Astrocyte (in vitro differentiated cells and primary cell): ENCODE measurements at places on chromosomes 4 and X. TPM values are rescaled to one million over a fixed set of nuclear protein-coding genes. Genes with fewer than 3 reads are reported as not detected.
A peak's percentile ranks its signal among the peaks of the same experiment; 100 is the strongest.

The KIAA1210 gene
- total RNA-seq: not detected in 2 replicates

DNA sequence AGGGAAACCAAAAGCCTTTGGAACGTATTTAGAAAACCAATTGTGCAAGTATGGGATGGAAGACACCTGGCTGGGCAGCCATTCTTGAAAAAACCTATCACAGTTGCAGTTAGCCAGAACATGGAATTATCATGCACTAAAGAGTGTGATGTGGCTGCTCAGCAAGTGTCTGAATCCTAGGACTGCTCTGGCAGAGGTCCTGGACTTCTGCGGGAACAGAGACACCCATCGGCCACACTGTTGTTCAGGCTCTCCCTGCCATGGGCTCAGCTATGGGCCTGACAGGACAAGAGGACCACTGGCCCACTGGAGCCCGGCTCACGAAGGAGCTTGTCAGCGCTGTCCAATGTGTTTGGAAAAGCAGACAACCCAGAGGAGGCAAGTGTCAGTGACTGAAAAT lies 115.7 kb upstream of the GPC4 start:
- H3K27me3 ChIP-seq: no peaks in the 10 kb centered on the region
- H3K4me1 ChIP-seq: no peaks in the 10 kb centered on the region
- no peaks in the 10 kb centered on the region for H3K36me3 ChIP-seq
- no peak overlapping the region for H3K27ac ChIP-seq
- no peak overlapping the region for H3K4me3 ChIP-seq

DNA sequence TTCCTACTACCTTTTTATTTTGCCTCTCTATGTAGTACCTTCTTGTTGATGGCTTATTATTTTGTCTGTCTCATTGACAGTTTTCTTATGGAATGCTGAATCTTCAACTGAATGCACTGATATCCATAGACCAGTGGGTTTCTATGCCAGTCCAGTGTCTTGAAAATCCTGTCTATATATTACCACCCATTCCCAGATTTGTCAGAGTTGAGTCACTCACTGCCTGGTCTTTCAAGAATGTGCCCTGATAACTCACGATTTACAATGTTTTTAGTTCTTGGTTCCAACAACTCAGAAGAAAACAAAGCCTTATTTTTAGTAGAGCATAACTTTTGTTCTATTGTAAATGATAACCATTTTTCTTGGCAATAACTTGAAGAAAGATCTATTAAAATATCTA lies 606.0 kb upstream of the PITX2 start:
- H3K27ac ChIP-seq: peak overlapping the region; percentile 47
- no peaks in the 10 kb centered on the region for H3K36me3 ChIP-seq
- no peaks in the 10 kb centered on the region for H3K27me3 ChIP-seq
- H3K4me1 ChIP-seq: peaks cover 10% of the 10 kb centered on the region
- DNase-seq: peak; percentile 57

GRCh38 chrX:38816155-38816554 lies 14.9 kb downstream of the MID1IP1 start:
- no peak for DNase-seq
- H3K36me3 ChIP-seq: no peaks in the 10 kb centered on the region
- H3K27ac ChIP-seq: no peak overlapping the region
- H3K27me3 ChIP-seq: no peaks in the 10 kb centered on the region
- H3K4me1 ChIP-seq: no peaks in the 10 kb centered on the region
- H3K4me3 ChIP-seq: no peak overlapping the region

GRCh38 chrX:97563531-97564133 lies 679.9 kb downstream of the RPA4 start:
- H3K27me3 ChIP-seq: no peaks in the 10 kb centered on the region
- H3K4me3 ChIP-seq: peak overlapping the region; percentile 37
- H3K27ac ChIP-seq: no peak overlapping the region

The FAM47A gene
- not detected in 2 replicates for total RNA-seq

DNA sequence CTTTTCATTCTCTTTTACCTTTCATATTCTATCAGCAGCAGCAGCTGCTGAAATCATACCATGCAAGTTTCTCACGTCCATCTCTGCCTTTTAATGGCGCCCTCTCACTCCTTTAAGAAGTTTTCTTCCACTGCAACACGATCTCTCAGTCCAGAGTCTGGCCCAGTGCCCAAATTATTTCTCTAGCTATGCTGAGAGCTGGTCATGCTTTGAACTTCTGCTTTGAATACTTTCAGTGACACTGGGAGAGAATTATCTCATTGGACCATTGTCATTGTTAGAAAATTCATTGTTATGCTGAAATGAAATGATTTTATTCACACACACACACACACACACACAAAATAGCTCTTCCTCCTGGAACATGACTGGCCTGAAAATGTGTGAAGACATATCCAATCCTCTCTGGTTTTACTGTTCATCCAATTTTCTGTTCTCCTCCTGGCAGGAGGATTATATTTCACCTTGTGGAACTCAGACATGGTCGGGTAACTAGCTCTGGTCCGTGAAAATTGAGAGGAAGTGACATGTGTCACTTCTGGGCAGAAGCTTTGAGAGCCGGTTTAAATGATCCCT lies 1.3 kb upstream of the PDHA1 start:
- H3K27ac ChIP-seq: no peak overlapping the region
- DNase-seq: no peak
- peaks cover 3% of the 10 kb centered on the region for H3K4me1 ChIP-seq
- no peaks in the 10 kb centered on the region for H3K27me3 ChIP-seq
- no peaks in the 10 kb centered on the region for H3K36me3 ChIP-seq

The CDKL5 gene
- 17.7 and 19.2 TPM in 2 replicates for total RNA-seq

DNA sequence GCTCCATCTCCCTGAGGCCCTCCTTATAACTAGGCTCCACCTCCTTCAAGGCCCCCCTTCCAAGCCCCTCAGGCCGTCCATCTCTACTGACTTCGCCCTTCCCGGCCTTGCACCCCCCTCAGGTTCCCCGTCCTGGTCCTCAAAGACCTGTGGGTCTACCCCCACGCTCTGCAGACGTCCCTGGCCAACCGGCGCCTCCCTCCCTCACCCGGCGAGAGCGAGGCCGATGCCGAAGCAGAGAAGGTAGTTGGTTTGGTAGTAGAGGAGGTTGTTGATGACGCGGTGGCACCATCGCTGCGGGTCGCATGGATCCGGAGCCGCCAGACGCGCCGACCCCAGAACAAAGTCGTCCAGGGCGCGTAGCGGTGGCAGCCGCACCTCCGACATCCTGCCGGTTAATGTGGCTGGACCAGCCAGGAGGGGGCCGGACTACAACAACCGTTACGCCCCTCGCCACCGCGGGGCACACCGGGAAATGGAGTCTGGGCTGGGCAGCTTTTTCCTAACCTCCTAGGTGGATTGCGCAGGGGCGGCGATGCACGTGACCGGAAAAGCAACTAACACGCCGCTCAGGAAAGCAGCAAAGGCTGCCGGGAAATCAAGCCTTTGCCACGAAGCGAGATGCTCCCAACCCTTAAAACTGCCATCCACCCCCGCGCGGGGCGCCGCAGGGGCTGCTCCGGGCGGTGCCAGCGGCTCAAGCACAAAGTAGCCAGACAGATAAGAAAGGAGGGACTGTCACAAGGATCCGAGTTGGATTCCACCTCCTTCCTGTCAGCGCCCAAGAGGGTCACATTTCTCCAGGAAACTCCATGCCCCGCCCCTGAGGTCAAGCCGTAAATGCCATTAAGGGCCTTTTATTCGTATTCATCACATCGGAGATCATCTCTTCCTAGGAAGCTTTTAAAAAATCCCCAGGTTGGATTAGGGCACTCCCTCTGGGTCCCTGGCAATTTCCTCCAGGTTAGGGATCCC lies at the start of gene PRAF2:
Gene PRAF2 (minus strand): TSS at position 402 of the 975 bp plus-strand sequence. CDS start 15 bp downstream, at position 387.
- no peaks in the 10 kb centered on the region for H3K36me3 ChIP-seq
- no peaks in the 10 kb centered on the region for H3K27me3 ChIP-seq
- peak; percentile 80 for DNase-seq

- peaks cover 17% of the 10 kb centered on the region for H3K36me3 ChIP-seq
- H3K4me1 ChIP-seq: peaks cover 36% of the 10 kb centered on the region
- DNase-seq: no peak
- no peak overlapping the region for H3K27ac ChIP-seq
- H3K27me3 ChIP-seq: no peaks in the 10 kb centered on the region
Observed at GRCh38 chr4:98480535-98480934, 177.9 kb downstream of the TSPAN5 start.

The SH2D1A gene
- not detected in 2 replicates for total RNA-seq

GRCh38 chr4:124329134-124329533 lies 383.4 kb downstream of the ANKRD50 start:
- H3K27me3 ChIP-seq: no peaks in the 10 kb centered on the region
- H3K4me3 ChIP-seq: no peak overlapping the region
- no peaks in the 10 kb centered on the region for H3K4me1 ChIP-seq
- no peak overlapping the region for H3K27ac ChIP-seq
- no peak for DNase-seq

The COL4A5 gene
- 57.1 and 57.9 TPM in 2 replicates for total RNA-seq

- H3K27ac ChIP-seq: no peak overlapping the region
- no peaks in the 10 kb centered on the region for H3K4me1 ChIP-seq
- no peak overlapping the region for H3K4me3 ChIP-seq
- H3K27me3 ChIP-seq: no peaks in the 10 kb centered on the region
- no peak for DNase-seq
Observed at GRCh38 chrX:71556036-71556435, 22.2 kb upstream of the GCNA start.

- H3K4me3 ChIP-seq: no peak overlapping the region
Observed at GRCh38 chr4:38309471-38309870, 349.3 kb downstream of the PTTG2 start.

The SSX2B gene
- total RNA-seq: not detected in 2 replicates

DNA sequence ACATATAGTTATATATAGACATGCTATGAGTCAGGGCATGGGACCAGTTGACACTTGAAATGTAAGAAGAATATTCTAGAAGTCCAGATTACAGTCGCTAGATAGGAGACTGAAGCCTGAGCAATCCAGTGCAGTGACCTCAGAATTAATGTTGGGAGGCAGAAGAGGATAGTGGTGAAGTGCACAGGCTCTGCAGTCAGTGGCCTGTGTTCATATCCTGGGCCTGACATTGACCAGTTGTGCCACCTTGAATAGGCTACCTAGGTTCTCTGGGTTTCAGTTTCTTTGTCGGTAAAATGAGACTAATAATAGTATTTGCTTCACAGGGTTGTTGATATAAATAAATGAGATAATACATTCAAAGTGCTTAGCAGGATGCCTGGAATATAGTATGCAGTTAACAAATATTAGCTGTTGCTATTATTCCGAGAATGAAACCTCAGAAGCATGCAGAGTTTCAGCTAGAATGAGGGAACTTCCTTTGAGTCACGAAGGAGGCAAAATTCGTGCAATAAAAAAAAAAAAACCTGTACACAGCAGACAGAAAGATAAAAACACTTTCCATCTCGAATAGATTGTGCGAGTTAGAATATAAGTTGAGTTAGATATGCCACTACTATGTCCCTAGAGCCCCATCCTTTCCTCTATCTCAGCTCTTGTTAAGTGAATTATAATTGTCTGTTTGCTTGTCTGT lies 4.0 kb upstream of the SH2D1A start:
- no peak overlapping the region for H3K4me3 ChIP-seq
- no peak overlapping the region for H3K27ac ChIP-seq
- no peaks in the 10 kb centered on the region for H3K4me1 ChIP-seq
- H3K36me3 ChIP-seq: no peaks in the 10 kb centered on the region
- DNase-seq: no peak

GRCh38 chr4:54499308-54500074 lies 158.3 kb upstream of the KIT start:
- H3K27ac ChIP-seq: peak overlapping the region; percentile 73
- no peaks in the 10 kb centered on the region for H3K27me3 ChIP-seq
- peaks cover 24% of the 10 kb centered on the region for H3K4me1 ChIP-seq
- DNase-seq: peak; percentile 52
- no peak overlapping the region for H3K4me3 ChIP-seq
- H3K36me3 ChIP-seq: no peaks in the 10 kb centered on the region

- no peak overlapping the region for H3K4me3 ChIP-seq
- H3K27me3 ChIP-seq: no peaks in the 10 kb centered on the region
- H3K27ac ChIP-seq: no peak overlapping the region
- no peaks in the 10 kb centered on the region for H3K36me3 ChIP-seq
- no peaks in the 10 kb centered on the region for H3K4me1 ChIP-seq
- no peak for DNase-seq
Observed at GRCh38 chr4:39228377-39228776, 46.0 kb downstream of the WDR19 start.

The STBD1 gene
- total RNA-seq: 7.2 and 9.7 TPM in 2 replicates

GRCh38 chr4:32477518-32477917 lies 1757.3 kb downstream of the PCDH7 start:
- no peak overlapping the region for H3K27ac ChIP-seq
- H3K4me3 ChIP-seq: no peak overlapping the region
- DNase-seq: no peak
- H3K36me3 ChIP-seq: no peaks in the 10 kb centered on the region
- no peaks in the 10 kb centered on the region for H3K27me3 ChIP-seq
- H3K4me1 ChIP-seq: no peaks in the 10 kb centered on the region

- no peaks in the 10 kb centered on the region for H3K36me3 ChIP-seq
- no peak overlapping the region for H3K4me3 ChIP-seq
- H3K4me1 ChIP-seq: peaks cover 9% of the 10 kb centered on the region
Observed at GRCh38 chr4:110638089-110638746, 15.3 kb upstream of the PITX2 start.

The USP17L11 gene
- not detected in 2 replicates for total RNA-seq

GRCh38 chr4:79959652-79960051 lies 113.4 kb downstream of the ANTXR2 start:
- H3K27me3 ChIP-seq: no peaks in the 10 kb centered on the region
- no peak for DNase-seq
- no peak overlapping the region for H3K4me3 ChIP-seq
- no peak overlapping the region for H3K27ac ChIP-seq
- peaks cover 6% of the 10 kb centered on the region for H3K36me3 ChIP-seq

GRCh38 chr4:80173401-80173800 lies 23.9 kb upstream of the PRDM8 start:
- H3K27me3 ChIP-seq: no peaks in the 10 kb centered on the region
- no peaks in the 10 kb centered on the region for H3K36me3 ChIP-seq
- no peak overlapping the region for H3K4me3 ChIP-seq
- peak overlapping the region; percentile 28 for H3K27ac ChIP-seq
- DNase-seq: peak; percentile 84

The MAP3K15 gene
- 1.2 and 2.1 TPM in 2 replicates for total RNA-seq

The ZCCHC18 gene
- 0.98 and 2.1 TPM in 2 replicates for total RNA-seq

DNA sequence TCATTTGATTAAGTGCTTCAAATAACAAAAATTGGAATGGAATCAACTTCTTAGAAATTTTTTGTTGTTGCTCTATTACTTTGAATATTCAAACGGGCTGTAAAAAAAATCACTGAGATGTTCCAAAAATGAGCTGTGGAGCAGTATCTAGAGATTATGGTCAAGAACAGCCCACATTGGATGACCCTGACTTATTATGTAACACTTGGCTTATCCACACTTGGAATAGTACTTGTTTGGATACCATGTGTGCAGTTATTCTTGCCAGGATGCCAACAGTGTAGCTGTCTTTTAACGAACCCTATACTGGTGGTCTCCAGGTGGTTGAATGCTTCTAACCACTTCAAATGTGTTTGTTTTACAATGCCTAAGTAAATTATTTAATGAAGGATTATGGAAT lies 64.9 kb upstream of the CAMK2D start:
- no peak overlapping the region for H3K27ac ChIP-seq
- peaks cover 9% of the 10 kb centered on the region for H3K4me1 ChIP-seq
- DNase-seq: peak; percentile 40
- H3K27me3 ChIP-seq: no peaks in the 10 kb centered on the region
- H3K36me3 ChIP-seq: no peaks in the 10 kb centered on the region
